Hematopoietic multipotent progenitor cell treated with erythropoietin and hydrocortisone succinate and interleukin-3 and kit ligand, for 8 days (in vitro differentiated cells): ENCODE measurements at places on chromosomes 4 and X.

- DNase-seq, result no peak
These were observed 82.9 kb upstream of the BANK1 start for GRCh38 chr4:101707596-101707995.

- no peak for DNase-seq
These were observed 60.9 kb downstream of the HTT start for GRCh38 chr4:3135155-3136011.

DNA sequence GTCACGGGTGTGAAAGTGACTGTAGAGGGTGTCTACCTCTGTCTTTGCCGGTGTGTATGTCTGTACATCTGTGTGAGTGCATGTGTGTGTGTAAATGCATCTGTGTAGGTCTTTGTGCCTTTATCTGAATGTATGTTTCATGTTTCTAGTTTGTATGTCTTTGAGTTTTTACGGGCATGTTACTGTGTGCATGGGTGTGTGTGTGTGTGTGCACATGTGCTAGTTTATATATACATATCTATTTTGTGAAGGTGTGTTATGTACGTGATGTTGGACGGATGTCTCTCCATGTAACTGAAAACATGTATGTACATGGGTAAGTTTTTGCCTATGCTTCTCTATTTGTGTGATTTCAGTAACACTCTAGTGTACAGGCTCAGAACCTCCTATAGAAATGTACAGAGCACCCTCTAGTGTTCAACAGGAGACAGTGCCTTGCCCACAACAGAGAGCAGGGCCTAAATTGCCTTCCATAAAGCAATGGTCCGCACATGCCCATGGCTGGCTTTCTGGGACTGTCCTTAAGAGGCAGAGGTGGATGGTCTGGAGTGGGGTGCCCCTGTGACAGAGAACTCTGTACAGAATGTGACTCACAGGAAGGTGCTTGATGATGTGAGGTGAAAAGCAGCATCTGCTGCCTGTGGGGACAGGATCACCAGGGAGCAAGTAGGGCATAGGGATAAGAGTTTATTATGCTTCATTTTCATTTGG lies 343.5 kb downstream of the RAPGEF2 start:
- DNase-seq, result peak; percentile 67

- DNase-seq, result no peak
These were observed 7.5 kb upstream of the PTCHD1 start for GRCh38 chrX:23327104-23327503.

DNA sequence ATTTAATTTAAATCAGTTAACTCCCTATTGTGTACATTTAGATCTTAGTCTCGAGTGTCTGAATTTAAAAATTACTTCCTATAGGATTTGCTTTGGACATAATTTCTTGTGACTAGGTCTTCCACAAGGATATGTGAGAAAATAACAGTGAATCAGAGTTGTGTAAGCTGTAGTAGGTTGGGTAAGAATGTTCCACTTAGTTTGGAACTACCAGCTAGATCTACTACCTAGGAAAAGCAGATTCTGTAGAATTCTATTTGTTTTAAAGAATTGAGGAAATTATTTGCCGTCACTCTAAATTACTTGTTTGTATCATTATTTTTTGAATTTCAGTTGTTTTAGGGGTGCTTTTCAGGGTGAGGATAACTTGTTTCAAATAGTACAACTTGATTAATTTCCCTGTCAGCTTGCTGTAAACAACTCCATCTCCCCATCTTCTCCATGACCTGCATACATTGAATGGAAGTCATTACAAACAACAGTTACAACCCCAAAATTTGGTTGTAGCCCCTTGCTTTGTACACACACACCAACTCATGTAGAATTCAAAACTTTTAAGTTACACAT lies 1.3 kb downstream of the MTHFD2L start:
- no peak for DNase-seq

- DNase-seq, result no peak
These were observed 235.4 kb downstream of the SPRY1 start for GRCh38 chr4:123631786-123632692.
